Stimulated activated CD8-positive, alpha-beta memory T cell treated with anti-CD3 and anti-CD28 coated beads, Interleukin-15, amount 100 ng/mL, for 4 hours (primary cell): ENCODE measurements at places on chromosomes 13 and 19.

DNA sequence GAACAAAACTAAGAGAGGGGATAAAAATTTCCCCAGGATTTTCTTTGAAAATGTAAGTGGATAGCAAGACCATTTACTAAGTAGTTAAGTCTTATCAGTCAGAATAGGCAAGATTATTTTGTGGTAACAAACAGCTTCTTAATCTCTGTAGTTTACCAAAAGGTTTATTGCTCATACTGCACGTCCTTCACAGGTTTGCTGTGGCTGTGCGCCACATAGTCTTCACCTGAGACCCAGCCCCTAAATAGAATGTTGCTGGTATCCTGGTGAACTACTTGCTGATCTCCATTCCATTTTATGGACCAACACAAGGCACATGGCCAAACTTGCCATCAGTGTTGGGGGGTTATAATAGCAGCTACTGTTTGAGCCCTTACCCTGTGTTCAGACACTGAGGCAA, 44.6 kb downstream of the FNDC3A start:
- DNase-seq = no peak

DNA sequence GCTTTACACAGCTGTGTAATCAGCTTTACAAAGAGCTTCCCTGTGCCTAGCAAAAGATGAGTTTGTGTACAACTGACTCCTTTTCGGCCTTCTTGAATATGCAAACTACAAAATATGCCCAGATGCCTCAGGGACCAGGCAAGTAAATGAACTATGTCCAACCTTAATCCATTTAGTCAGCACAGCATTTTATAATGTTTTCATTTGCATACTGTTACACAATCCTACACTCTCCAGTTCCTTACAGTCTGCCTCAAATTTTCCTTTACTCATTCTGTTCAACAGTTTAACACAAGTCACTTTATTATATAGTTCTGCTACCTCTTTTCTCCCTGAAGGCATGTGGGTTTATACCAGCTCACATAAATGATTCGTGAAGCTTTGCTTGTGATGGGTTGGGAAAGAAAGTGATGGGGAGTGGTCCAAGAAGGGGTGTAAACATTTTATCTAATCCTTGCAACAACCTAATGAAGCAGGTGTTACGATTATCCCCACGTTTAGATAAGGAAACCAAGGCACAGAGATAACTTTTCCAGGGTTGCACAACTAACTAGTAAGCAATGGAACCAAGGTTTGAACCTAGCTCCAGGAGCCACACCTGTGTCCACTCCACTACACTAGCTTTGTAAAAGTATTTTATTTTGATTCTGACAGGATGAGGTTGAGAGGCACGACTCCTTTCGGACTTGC, 3.3 kb upstream of the USP12 start:
- DNase-seq = no peak

DNA sequence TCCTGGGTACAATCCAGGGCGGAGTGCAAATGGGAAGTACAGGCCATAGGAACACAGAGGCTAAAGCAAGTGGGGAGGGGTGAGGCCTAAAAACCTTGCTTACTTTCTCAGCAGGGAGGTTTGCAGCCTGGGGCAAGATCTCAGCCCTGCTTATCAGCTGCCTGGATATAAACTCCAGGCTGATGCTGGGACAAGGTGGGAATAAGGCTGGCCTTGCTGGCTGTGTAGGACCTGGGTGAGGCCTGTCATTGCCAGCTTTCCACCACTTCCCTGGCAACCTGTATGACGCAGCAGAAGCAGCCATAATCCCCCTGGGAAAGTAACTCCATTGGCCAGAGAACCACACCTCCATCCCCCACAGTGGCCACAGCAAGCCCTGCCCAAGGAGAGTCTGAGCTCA, 279.1 kb upstream of the ATXN8OS start:
- no peak for DNase-seq

DNA sequence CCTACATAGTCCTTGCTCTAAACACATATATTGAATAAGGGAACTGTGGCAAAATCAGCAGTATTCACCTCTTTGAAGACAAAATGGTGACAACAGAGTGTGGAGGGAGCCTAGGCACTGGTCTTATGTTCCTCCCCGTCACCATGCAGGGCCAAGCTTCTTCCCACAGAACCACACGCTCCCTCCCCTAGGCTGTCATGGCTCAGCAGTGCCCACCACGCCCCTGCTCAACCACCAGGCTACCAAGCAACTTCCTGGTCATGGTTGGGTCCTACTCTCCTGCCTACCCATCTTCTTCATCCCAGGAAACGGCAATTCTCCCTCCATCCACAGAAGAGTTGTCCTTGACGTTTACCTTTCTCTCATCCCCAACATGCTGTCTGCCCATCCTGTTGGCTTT, 126.1 kb downstream of the CRYL1 start:
- DNase-seq = no peak

DNA sequence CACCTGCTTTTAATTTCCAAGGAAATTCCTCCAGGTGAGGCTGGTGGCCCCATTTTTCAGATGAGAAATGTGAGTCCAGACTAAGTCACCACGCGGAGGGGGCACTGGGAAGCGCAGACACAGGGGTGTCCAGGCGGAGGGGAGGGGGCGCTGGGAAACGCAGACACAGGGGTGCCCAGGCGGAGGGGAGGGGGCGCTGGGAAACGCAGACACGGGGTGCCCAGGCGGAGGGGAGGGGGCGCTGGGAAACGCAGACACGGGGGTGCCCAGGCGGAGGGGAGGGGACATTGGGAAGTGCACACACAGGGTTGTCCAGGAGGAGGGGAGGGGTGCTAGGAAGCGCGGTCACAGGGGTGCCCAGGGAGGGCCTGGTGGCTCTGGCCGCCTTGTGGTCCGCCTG, 3.5 kb downstream of the GRK1 start:
- no peak for DNase-seq

GRCh38 chr13:99617474-99618255, 116.4 kb downstream of the TM9SF2 start:
- no peak for DNase-seq

GRCh38 chr19:23254141-23254910, 4.1 kb upstream of the ZNF724 start:
- DNase-seq = no peak

DNA sequence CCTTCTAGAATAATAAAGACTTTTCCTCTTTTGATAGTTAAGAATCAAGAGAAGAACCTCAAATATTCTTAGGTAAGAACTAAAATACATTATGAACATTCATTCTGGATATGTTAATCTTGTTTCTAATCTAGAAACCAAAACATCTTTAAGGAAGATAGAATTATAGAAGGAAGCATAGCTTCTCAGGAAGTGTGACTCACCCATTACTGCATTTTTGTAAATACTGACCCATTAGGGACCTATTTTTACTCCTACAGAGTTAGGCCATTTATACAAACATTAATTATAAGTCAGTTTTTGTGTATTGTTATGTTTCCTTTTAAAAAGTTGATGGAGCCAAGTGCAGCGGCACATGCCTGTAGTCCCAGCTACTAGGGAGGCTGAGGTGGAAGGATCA, 147.1 kb downstream of the NUFIP1 start:
- DNase-seq = no peak
